AG04449 (cell line): ENCODE measurements at places on chromosomes 1 and 21.
A peak's percentile ranks its signal among the peaks of the same experiment; 100 is the strongest.

- no peak for DNase-seq
These were observed 54.5 kb downstream of the TM2D1 start for GRCh38 chr1:61670445-61670844.

DNA sequence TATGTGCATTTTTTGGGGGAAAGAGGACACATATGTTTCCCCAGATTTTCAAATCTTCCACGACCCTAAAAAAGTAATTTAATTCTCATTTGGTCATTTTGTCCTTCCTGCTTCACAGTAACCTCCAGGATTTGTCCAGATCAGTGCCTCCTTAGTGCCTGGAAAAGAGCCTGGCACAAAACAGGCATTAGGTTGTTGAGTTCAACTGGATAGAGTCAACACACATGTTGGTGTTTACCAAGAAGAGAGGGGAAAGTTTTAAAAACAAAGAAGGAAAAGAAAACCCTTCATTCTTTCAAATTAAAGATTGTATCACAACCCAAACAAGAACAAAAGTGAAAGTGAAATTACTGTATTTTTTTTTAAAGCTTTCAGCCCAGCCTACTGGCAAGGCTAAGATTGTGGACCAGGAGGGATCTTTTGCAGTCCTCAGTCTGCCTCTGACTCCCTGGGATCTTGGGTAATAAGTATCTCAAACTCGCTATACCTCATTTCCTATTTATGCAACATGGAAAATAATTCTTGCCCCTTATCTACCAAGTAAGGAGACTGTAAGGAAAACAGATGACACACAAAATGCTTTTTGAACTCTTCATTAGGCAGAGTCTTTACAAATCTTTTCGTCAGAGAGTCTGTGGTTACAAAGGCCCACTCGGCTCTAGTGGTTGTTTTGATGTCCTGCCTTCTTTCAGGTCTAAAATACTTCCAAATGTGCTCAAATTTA, 57.8 kb downstream of the ZNF281 start:
- peak; percentile 98 for DNase-seq

DNA sequence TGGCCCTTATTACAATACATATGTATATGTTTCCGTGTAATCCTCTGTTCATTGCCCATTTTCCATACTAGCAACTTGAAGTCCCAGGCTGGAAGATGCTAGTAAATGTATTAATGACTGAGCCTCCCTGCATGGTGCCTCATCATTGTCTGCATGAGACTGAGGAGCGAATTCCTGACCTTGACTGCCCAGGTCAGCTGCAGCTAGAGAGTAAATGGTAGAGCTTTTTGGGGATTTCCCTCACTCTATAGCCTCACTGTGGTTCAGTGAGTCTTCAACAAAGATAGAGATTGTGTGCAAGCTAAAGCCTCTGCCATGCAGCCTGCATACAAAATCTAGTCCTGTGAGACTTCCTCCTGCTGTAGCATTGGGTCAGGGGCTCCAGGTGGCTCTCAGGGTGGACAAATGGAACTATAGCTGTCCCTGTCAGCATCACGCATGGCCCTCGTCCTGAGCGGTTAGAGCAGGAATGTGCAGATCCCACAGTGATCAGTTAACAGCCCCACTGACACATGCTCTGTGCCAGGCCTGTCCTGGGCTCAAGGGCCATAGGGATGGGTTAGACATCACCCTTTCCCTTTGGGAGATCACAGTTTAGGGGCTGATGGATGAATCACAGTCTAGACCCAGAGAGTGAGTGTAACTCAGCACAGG, 741.7 kb downstream of the MATN1 start:
- no peak for DNase-seq

DNA sequence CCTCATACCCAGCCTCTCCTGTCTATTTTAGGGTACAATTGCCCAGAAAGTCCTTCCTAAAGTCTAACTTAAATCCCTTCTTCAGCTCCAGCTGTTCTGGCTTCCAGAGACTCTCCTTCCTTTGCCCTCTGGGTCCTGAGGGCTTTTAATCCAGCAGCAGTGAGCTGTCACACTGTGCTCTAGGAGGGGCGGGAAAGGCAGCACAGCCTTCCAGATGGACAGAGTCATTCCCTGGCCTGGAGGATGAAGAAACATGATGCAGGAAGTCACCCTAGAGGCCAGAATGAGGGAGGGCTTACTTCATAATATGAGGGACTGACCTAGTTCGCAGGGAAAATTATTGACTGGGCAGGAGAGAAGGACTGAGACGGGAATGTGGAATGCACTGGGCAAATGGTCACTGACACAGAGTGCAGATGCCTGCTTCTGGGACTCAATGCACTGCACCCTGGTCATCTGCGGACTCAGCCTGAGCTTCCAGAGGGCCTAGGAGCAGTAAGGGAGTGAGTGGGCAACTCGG, 1.3 kb downstream of the SH2D2A start:
- no peak for DNase-seq

DNA sequence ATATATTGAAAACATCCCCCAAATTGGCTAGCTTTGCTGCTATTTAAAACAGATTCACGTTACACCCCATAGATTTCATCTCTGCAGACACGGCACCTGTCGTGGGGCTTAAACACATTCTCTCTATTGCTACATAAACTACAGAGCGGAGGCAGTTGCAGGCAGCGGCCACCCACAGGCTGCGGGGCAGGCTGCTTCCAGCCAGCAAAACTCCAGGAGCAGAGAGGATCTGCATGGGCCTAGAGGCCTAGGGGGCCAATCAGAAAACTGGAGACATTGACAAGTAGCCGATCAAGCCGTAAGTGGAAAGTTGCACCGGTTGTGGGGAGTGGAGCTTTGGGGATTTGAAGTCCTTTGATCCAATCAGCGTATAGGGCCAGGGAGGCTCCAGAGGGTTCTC, 129.0 kb upstream of the KLHDC7A start:
- no peak for DNase-seq

- no peak for DNase-seq
These were observed 646.0 kb upstream of the TMPRSS15 start for GRCh38 chr21:19049567-19049966.

DNA sequence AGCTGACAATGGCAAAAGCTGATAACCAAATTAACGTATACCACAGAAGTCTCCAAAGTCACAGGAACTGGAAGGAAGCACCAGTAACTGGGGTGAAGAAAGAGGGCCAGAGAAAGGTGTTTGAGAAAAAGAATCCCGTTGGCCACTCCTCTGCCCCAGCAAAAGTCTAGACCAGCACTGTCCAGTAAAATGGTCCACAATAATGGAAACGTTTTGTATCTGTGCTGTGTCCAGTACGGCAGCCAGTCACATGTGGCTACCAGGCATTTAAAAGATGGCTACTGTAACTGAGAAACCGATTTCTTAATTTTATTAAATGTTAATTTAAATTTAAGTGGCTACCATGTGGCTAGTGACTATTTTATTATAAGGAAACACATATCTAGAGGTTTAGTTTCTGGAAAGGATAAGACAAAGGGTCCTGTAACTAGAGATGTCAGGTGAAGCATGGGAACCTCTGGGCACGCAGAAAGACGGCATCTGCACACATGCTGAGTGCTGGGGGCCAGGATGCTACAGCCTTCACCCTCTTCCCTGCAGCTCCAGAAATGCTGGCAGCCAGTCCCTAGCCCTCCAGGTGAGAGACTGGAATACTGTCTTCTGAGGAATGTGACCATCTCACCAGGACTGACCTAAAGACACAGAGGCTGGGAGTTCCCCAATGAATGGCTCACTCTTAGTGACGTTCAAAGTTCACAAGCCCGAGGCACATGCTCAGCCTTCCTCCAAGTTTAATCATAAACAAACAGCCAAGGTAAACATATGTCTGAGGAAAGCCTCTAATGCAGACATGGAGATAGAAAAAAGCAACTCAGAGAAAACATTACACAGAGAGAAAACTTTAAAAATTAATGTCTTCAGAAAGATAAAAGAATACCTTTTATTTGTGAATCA, 50.7 kb downstream of the JAK1 start:
- no peak for DNase-seq

GRCh38 chr21:37407719-37408420, 41.3 kb downstream of the DYRK1A start:
- peak; percentile 16 for DNase-seq

GRCh38 chr1:3261007-3261968, 192.3 kb downstream of the PRDM16 start:
- DNase-seq, result no peak

DNA sequence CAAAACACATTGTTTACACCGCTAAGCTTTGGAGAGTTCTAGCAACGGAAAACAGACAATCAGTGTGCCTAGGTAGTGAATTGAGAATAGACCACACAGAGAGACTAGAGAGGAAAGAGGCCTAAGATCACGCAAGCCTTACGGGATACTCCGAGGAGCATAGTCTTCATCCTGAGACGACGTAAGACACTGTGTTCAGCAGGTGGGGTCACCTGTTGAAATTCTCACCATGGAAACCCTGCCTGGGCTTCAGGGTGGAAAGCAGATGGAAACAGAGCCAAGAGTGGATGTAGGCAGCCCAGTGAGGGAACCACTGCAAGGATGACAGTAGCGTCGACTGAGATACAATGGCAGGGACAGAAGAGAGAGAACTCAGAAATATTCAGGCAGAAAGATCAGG, 40.2 kb downstream of the COA6 start:
- DNase-seq, result no peak

GRCh38 chr1:45443580-45444446, 47.1 kb downstream of the TESK2 start:
- DNase-seq, result no peak

GRCh38 chr1:41652384-41653265, 168.1 kb upstream of the EDN2 start:
- DNase-seq, result no peak
